ENCODE measurements at places on chromosomes 2 and 18.

GRCh38 chr18:51660188-51660715, 462.8 kb upstream of the MEX3C start:
- no peak for DNase-seq

DNA sequence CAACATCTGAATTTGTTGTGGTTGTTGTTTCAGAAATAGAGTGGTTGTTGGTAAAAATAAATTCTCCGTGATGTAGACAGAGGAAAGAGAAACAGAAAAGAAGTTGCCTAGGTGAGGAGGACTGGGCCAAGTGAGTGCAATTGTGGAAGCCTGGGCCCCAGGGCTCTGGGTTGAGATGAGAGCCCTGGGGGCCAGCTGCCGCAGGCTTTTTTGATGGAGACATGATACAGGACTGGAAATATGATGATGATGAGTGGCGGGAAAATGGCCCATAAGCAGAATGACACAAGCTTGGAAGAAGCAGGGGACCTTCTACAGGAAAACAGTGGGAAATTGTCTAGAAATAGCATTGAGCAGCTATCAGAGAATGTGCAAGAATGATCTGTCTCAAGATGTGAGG, 181.8 kb downstream of the TDRD15 start:
- no peak for DNase-seq

DNA sequence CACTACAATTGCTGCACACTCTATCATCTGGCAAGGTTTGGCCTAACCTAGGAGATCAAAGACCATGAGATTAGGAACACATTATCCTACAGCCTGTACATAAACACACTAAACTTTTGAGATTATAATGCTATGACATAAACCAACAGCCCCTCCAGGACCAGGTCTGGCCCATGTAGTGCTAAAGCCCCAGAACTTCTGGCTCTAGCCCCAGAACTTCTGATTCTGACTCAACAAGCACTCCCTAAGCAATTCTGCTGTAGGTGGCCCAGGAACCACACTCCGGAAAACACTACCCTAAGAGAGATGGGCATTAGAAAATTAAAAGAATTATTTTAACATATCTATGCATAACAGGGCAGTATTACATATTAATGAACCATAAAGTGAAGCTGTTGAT, 369.5 kb upstream of the LYPD1 start:
- DNase-seq, result no peak

DNA sequence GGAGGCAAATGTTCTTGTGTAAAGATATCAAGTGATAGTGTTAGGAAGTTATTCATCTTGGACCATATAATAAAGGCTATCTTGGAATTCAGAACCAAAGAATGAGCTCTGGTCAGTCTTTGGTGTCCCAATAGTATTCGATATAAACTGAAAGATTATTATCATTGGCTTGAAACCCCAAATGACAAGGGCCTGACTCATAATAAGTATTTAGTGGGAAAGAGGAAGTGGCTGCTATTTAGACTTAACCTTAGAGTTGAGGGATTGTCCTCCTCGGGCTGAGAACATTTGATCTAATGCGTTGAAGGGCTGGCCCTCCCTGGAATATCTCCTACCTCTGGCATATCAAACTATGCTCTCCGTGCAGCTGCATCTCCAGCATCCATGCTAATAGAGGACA, 67.5 kb downstream of the CDH20 start:
- no peak for DNase-seq

DNA sequence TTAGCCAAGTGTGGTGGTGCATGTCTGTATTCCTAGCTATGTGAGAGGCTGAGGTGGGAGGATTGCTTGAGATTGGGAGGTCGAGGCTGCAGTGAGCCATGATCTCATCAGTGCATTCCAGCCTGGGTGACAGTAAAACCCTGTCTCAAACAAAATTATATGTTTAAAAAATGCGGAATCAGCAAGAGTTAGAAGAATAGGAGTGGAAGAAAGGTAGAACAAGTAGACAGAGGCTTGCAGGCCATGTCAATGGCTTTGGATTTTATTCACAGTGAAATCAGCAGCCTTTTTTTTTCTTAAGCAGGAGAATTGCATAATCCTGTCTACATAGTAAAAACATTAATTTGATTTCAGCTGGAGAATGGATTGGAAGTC, 7.8 kb upstream of the MTLN start:
- no peak for DNase-seq

- no peak for DNase-seq
Measured at GRCh38 chr2:46269001-46269400, 28.2 kb upstream of the EPAS1 start.

- DNase-seq, result no peak
Measured at GRCh38 chr2:143433251-143433650, 304.0 kb downstream of the ARHGAP15 start.

- DNase-seq, result no peak
Measured at GRCh38 chr2:75524276-75524911, 36.3 kb downstream of the EVA1A start.

DNA sequence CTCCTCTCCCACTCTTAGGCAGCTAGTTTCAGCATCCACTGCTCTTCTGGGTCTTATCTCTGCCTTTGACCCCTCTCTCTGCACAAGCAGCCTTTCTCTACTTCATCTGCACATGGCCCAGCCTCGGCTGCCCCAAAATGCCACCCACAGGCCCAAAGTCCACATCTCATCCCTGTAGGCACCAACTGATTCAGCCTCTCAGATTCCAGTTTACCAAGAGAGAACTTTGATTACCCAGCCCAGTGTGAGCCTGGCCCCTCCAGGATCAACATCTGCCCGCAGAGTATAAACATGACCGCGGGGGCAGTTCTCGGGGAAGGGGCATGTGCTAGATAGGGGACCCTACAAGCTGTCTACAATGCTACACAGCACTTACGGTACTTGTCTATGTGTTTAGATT, 141.7 kb downstream of the RTN4 start:
- DNase-seq, result no peak

GRCh38 chr2:23367760-23368159, 17.2 kb upstream of the KLHL29 start:
- DNase-seq, result no peak

GRCh38 chr2:123614596-123614995, 410.5 kb upstream of the CNTNAP5 start:
- no peak for DNase-seq

DNA sequence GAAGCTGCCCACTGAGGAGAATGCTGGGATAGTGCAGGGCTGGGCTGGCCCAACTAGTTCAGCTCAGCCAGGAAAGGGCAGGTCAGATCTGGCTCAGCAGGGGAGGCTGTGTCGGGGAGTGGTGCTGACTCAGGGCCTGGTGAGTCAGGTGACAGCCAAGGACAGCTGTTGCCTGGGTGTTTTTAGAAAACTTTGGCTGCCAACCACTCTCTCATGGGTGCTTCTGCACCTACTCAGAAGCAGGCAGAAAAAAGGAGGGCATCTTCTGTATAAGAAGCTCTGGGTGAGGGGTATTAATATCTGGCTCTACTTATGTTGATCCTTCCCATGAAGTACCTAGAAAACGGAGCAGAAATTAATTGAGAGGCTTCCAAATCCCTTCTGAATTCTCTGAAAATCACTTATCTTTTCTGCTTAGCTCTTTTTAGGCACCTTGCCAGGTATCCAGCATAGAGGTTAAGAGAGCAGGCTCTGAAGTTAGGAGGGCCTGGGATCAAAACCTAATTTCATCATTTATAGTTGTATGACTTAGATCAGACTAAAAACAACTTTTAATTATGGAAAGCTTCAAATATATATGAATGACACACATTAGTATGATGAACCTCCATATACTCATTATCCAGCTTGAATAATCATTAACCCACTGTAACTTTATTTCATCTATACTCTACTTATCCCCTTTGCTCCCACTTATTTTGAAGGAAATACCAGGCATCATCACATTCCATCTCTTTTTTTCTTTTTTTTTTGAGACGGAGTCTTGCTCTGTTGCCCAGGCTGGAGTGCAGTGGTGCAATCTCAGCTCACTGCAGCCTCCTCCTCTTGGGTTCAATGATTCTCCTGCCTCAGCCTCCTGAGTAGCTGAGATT, 15.5 kb upstream of the RAB10 start:
- no peak for DNase-seq

DNA sequence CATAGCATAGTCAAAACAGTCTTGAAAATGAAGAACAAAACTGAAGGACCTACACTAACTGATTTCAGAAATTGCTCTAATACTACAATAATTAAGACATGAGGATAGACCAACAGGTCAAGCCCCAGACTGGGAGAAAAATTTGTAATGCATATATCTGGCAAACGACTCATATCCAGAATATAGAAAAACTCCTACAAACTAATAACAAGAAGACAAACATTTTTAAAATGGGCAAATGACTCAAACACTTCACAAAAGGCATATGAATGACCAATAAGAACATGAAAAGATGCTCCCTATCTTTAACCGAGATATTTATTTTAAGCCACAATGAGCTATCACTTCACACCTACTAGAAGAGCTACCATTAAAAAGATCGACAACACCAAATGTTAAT, 14.2 kb downstream of the TGFBRAP1 start:
- DNase-seq, result no peak

DNA sequence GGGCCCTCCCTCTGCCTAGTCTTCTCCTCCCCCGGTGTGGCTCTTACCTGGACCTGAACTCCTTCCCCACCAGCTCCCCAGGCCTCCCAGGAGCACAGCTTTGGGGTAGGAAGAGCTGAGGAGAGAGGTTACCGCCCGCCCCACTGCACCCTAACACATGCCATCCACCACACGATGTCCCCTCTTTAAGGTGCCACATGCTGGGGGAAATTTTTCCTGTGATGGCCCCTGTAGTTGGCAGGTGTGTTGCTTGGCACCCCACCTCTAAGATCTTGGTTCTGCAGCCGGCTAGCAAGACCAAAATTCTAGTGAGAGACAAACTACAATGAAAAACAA, 6.9 kb upstream of the TEX261 start:
- no peak for DNase-seq

DNA sequence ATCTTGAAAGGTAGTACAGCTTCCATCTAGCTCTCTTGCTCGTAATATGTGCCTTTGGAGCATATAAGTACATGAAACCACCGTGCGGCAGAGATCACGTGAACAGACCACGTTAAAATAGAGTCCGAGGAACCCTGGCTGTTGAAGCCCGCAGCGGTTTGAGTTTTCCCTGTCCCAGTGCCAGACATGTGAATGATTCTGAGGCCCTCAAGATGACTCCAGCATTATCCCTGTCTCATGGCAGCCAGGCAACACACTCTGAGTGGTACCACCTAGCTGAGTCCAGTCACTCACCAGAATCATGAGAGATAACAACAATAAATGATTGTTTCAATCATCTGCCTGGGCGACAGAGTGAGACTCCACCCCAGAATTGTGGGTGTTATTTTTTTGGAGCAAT, 21.6 kb upstream of the AAK1 start:
- no peak for DNase-seq

DNA sequence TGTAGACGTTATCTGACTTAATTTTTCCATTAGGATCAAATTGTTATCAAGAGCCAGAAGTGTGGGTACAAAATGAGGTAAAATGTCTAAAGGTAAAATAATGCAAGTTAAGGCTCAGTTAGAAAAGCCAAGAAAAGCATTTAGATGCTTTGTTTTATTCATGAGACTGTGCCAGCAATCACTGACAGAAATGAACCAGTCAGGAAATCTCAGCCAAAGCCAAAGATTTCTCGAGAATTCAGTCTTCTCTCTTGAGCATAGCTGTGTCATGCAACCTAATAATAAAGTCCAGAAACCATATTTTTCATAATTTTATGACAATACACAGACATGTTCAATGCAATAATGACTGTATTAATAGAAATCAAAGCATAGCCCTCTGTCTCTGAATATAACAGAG, 43.5 kb upstream of the ZNF397 start:
- no peak for DNase-seq

GRCh38 chr18:6219116-6219717, 195.5 kb downstream of the L3MBTL4 start:
- DNase-seq, result peak; percentile 17
